ENCODE measurements at places on chromosomes 4 and X.

DNA sequence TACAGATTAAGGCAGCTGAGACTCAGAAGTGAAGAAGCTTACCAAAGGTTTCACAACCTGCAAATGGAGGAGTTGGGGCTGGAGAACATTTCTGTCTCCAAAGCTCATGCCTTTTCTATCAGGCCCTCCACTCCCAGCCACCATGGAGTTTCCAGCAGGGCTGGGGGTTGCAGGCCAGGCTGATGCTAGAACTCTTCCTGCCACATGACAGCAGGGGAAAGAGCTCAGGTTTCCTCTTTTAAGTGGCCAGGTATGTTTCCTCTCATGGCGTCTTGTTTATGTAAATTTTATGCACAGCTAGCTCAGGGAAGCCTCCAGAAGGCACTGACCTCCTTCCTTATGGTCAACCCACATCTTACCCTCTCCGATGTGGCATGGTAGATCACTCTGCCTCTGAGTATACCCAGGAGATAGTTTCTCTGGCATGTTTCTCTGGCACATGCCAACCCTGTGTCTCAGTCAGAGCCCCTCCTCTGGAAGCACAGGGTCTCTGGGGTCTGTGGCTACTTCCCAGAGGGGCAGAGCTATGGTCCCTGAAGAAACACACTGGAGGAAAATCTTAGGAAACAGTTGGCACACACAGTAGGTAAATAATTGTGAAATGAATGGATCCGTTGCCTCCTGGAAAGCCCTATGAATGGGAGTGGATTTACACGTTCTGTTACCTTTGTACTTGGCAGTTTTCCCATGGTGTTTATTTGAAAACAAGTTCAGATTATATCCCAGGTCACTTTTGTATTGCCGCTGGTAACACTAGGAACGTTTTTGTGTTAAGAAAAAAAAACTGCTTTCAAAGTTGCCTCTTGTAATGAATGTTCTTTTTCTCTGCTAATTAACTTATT lies 28.9 kb downstream of the PDK3 start:
- no peak for DNase-seq

GRCh38 chrX:109742722-109743121 lies 9.7 kb upstream of the ACSL4 start:
- DNase-seq: no peak

GRCh38 chr4:74440356-74440755 lies 4.6 kb upstream of the AREG start:
- DNase-seq: no peak

DNA sequence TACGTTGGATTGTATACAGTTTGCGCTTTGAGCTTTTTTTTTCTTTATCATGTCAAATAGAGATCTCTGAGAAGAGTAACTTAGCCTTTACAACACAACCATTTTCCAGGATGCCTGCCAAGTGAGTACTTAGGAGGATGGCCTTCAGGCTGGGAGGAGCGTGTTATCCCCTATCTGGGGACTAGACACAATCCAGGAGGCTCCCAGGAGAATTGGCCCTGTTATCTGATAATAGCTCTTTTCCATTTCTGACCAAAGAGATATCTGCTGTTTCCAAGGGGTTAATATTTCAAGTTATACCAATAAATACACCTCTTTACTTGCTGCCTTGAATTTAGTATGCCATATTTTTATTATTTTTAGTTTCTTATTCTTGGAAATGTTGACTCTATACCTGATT lies 169.5 kb upstream of the SMARCAD1 start:
- no peak for DNase-seq

GRCh38 chr4:2535376-2536192 lies 863 bp upstream of the FAM193A start:
- peak; percentile 10 for DNase-seq

- no peak for DNase-seq
Measured at GRCh38 chr4:64144994-64145393, 264.3 kb downstream of the TECRL start.

- DNase-seq: no peak
Measured at GRCh38 chrX:69616457-69617203, 717 bp downstream of the EDA start.

- DNase-seq: no peak
Measured at GRCh38 chrX:3777416-3777815, 64.0 kb upstream of the PRKX start.

DNA sequence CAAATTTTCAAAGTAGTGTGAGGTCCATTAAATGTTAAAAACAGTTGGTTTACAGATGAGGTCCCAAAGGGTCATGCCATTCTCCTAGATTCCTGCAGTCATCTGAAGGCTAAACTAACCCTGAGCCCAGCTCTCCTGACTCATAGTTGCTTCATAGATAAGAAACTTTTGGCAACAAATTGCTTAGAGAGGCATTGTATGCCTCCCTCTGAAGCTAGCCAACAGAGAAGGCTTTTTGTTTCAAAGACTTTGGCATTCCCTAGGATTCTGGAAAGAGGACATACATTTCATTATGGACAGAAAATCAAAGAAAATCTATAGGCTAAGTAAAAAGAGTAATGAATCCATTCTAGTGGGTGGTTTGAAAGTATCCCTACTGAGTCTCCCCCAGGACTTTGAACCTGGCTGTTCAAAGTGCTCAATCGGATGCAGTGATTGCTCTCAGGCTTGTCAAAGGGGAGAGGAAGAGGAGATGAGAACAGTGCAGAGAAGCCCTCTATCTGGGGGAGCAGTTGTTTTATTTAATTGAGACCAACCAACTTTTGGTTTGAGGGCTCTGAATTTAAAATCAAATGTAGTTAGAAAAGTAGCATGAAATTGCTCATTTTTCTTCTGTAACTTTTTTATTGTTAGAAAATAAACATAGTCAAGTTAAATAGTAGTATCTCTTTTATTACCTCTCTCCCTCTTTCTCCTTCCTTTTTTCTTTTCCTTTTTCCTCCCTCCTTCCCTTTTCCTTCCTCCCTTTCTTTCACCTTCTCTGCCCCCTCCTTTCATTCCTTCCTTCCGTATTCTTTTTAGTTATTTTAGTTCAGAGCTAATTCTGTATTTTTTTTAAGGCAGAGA lies 72.3 kb upstream of the ZNF518B start:
- DNase-seq: no peak

- no peak for DNase-seq
Measured at GRCh38 chr4:140122891-140123290, 31.1 kb downstream of the MAML3 start.

- DNase-seq: no peak
Measured at GRCh38 chr4:95362906-95363558, 185.7 kb downstream of the UNC5C start.

DNA sequence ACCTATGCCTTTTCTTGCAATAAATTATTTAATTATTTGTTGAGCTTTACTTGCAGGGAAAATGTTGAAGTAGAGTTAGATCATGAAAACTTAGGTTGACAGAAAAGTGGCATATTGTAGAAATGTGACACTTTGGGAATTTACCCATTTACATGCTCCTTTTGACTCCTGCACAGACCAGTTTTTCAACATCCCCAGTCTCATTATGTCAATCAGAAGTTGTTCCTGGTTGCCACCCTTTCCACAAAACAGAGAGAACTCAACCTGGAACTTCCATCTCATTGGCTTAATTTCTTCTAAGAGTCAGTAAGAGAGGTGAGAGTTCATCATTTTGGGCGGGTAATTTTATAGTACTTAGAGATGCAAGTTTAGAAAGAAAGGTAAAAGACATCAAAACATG lies 284.6 kb upstream of the ANKRD50 start:
- DNase-seq: no peak

GRCh38 chr4:184282895-184283654 lies 65.4 kb upstream of the ENPP6 start:
- no peak for DNase-seq

- no peak for DNase-seq
Measured at GRCh38 chr4:157558016-157558415, 337.5 kb downstream of the GRIA2 start.

- no peak for DNase-seq
Measured at GRCh38 chr4:177528620-177529019, 86.4 kb upstream of the AGA start.

DNA sequence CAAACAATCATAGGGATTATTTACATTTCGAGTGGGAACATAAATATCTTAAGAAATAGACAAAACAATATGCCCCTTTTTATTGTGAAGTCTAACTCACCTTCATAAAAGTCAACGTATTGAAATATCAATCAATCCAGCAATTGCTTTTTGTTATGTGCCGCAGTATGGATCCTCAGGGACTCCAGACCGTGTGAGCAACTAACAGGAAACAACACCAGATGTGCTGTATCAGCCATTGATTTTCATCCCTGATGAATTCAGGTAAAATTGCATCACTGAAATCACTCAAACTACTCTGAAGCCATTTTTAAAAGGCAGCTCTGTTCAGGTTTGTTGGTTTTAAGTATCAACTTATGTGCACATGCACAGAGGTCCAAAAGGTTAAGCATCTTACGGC lies 197.3 kb upstream of the FAT1 start:
- no peak for DNase-seq

DNA sequence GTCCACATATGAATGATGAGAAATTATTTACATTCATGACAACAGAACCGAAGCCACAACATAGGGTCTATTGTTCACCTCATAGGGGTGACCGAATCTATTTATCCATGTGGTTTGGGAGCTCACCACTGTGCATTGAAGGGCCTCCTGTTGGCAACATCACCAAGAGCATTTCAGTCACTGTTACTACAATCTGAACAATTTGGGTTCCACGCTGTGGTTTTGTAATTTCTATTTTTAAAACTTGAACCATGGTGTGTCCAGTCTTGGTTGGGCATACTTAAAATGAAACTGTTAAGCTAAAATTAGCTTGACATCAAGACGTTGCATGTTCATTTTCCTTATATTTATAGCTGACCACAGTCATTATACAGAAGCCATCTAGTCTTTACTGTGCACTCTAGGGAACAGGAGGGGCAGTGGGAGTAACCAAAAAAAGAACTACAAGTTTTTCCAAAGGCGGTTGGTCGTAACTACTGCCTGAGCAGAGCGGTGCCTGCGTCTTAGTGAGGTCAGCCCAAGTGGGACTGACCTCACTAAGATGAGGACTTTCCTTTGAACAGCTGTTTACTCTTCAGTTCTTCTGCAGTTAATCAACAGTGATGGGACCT lies 192.1 kb downstream of the SPRY1 start:
- DNase-seq: no peak

- no peak for DNase-seq
Measured at GRCh38 chr4:36081185-36081584, 163.1 kb downstream of the ARAP2 start.

- DNase-seq: no peak
Measured at GRCh38 chrX:136497556-136498052, at the start of gene HTATSF1. Gene HTATSF1, plus strand, starts transcription at chrX:136497592. Its CDS starts 93 bp downstream, at chrX:136497685.

GRCh38 chr4:13917015-13917414 lies 289.5 kb upstream of the BOD1L1 start:
- no peak for DNase-seq

- DNase-seq: no peak
Measured at GRCh38 chrX:20373063-20373462, 106.4 kb upstream of the RPS6KA3 start.

DNA sequence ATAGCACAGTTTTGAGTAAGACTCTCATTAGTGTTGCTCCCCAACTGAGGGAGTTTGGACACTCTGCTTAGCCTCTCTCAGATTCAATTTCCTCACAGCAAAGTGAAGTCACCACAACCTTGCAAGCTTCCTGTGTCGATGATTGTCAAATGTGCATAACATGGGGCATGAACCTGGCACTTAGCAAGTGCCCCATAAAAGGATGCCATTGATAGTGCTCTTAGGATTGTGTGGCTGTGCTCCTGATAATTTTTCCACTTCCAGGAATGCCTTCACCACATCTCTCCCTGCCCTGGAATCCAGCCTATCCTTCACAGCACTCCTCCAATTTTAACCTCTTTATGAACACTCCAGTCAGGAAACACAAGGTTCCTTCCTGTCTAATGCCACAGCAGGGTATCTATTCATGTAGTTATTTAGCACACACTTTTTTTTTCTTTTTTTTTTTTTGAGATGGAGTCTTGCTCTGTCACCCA lies 309.4 kb downstream of the PPP3CA start:
- DNase-seq: no peak

DNA sequence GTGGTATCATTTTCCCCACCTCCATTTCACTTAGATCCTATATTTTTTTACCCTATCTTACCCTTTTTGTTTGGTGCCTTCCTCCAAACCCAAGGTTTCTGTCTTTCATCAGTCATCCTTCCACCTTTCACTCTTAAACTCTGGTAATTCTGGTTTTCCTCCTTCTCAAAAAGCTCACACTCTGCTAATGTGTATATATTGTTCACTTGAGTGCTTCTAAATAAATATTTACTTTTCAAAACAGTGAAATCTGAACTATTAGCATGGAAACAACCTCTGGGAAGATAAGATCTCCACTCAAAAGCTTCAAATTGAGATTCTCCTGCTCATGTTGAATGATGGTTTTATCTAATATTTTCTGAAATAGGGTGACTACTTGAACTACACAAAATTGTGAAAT lies 21.5 kb downstream of the XIAP start:
- DNase-seq: no peak

DNA sequence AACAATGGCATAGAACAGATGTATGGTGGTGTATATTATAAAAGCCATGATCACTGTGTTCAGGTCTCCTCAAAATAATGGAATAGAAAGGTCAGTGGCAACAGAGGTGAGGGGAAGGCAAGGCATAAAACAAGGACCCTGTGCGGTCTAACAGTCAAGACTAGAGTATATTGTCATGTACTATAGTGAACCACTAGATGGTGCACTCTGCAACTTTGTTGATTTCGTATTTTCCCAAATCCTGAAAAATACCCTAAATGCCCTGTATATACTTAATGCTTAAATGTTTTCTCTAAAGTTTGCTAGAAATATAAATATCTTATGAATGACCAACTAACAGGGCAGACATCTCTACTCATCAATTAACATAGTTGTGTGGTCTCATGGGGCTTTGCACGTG lies 453.0 kb downstream of the PCDH11X start:
- no peak for DNase-seq

DNA sequence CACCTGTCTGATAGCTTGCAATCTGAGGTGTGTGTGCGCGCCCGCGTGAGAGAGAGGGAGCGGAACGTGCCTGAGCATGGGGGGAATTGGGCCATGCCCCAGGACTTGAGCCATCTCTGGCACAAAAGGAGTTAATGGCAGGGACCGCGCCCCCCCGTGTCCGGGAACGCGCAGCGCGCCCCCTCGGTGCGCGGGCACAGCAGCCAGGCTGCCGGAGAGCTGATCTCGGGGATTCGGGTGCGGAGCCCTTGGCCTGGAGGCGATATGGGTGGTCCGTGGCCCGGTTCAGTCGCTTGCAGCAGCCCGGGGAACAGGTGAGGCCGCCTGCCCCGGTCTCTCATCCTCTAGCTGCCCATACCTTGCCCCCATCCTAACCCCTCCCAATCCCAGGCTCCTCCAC lies at the start of gene NLGN3:
TSS of gene NLGN3 (plus strand) at position 191 of the 400 bp plus-strand sequence. CDS start 2,909 bp downstream, outside the sequence.
- DNase-seq: no peak

DNA sequence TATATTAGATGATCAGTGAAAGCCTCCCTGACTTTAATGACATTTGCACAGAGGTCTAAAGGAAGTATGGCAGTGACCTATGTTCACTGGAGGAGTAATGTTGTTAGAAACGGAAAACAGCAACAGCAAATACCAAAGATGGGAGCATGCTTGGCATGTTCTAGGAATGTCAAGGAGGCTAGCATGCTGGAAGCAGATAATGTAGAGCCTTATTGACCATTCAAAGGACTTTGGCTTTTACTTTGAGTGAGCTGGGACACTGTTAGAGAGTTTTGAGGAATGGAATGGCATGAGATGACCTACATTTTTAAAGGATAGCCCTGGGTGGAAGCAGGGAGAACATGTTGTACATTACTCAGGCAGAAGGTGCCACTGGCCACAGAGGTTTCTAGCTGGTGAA lies 6.0 kb downstream of the RPA4 start:
- DNase-seq: no peak

GRCh38 chr4:71004281-71004851 lies 10.9 kb downstream of the DCK start:
- DNase-seq: no peak

All from smooth muscle cell of the brain vasculature (primary cell).